Breast epithelium (tissue), 4 donors: ENCODE measurements at places on chromosomes 2 and 18. TPM values are rescaled to one million over a fixed set of nuclear protein-coding genes. Genes with fewer than 3 reads are reported as not detected.

DNA sequence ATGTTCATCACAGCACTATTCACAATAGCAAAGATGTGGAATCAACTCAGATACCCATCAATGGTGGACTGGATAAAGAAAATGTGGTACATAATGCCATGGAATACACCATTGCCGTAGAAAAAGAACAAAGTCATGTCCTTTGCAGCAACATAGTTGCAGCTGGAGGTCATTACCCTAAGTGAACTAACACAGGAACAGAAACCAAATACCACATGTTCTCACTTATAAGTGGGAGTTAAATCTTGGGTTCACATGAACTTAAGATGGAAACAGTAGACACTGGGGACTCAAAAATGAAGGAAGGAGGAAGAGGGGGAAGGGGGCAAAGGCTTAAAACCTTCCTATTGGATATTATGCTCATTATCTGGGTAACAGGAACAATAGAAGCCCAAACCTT, 228.1 kb upstream of the RAB6C start:
- no peak for DNase-seq

Gene ZNF396
- 4.3 TPM for total RNA-seq

Gene DUSP19
- 1.6 TPM for total RNA-seq

- no peak for DNase-seq
Observed at GRCh38 chr2:96471772-96472171, 33.4 kb downstream of the NEURL3 start.

Gene IL1R1
- total RNA-seq: 136 TPM

Gene UNC80
- total RNA-seq: under 0.01 TPM

DNA sequence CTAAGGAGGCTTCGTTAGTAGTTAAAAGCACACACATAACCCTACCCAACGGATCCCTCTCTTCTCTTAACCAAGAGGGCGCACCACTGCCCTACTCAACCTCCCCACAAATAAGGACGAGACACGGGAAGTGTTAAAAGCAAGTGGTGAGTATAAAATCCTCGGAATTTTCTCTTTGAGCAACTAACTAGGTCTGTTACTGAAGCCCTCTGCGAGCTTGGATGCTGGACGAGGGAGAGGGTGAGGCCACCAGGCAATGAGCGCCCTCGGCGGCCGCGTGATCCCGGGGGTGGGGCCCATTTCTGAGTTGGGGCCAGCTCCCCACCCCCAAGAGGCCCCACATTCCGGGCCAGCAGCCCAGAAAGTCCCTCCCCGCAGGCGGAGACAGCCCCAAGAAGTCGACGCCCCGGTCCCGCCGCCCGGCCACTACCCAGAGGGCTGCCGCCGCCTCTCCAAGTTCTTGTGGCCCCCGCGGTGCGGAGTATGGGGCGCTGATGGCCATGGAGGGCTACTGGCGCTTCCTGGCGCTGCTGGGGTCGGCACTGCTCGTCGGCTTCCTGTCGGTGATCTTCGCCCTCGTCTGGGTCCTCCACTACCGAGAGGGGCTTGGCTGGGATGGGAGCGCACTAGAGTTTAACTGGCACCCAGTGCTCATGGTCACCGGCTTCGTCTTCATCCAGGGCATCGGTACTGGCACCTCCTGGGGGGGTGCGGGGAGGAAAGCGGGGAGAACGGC, at the start of gene CYBRD1:
CYBRD1 (plus strand) TSS at position 423 of the 736 bp plus-strand sequence; CDS start at position 495, 72 bp downstream.
- DNase-seq: peak; percentile 83

GRCh38 chr2:152861349-152861942, 143.0 kb downstream of the ARL6IP6 start:
- no peak for DNase-seq

DNA sequence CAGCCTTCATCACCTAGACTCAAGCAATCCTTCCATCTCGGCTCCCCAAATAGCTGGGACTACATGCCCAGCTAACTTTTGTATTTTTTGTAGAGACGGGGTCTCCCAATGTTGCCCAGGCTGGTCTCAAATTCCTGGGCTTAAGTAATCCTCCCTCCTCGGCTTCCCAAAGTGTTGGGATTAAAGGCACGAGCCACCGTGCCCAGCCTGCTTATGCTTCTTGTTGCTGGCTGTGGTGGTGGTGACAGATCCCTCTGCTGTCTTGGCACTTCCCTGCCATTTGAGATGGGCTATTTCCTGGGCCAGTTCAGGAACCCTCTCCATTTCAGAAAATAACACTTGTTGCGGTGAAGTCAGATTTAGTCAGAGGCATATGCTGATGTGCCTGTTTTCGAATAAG, 28.8 kb downstream of the GATA6 start:
- no peak for DNase-seq

DNA sequence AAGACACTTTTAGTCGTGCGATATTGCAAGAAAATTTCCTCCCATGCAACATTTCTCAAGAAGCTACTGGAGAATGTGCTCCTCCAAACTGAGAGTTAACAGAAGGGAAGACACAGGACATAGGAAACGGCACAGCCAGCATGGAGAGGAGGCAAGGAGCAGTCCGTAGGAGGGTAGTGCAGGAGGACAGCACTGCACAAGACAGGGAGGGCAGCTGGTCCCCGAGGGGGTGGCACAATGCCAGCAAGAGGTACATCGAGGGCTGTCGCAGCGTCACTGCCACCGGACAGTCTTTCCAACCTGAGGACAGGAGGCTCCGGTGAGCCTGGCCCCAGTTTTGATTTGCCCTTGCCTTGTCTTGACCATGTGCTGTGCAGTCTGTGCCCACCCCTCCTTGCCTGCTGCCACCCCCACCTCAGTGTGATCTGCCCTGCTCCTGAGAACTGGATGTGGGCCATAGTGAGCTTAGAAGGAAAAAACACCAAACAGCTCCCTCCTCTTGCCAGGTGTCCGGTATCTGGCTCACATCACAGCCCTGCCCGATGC, 81.6 kb upstream of the LAPTM4A start:
- DNase-seq: no peak

DNA sequence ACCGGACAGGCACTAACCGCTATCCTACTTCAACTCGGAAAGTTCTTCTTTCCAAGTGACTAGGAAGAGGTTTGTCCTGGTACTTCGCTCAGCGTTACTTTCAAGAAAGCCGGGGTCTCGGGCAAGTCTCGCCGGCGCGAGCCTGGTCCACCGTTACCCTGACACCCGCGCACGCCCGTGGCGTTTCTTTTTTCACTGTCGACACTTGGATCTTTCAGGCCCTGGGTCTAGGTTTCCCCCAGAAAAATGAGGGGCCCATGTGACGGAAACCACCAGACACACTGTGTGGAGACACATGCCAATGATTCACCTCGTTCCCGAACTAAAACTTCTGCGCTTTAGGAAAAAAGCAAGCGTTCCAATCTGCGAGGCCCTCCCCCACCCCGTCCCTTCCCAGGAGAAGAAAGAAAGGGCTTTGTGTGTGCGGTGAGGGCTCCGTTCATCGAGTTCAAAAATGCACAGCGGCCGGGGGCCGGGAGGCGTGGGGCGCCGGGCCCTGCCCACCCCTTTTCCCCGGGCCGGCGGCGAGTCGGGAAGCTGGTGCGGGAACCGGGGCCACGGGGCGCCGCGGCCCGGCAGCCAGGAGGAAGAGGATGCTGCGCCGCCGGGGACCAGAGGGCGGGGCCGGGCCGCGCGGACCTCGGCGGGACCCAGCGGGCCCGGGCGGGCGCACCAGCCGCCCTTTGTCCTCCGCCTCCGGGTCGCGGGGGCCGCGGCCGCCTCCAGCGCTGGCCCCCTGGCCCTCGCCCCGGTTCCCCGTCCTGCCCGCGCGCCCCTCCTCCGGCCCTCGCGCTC, 2.6 kb downstream of the ZNF521 start:
- DNase-seq: peak; percentile 28

Gene ICOS
- total RNA-seq: 0.64 TPM

DNA sequence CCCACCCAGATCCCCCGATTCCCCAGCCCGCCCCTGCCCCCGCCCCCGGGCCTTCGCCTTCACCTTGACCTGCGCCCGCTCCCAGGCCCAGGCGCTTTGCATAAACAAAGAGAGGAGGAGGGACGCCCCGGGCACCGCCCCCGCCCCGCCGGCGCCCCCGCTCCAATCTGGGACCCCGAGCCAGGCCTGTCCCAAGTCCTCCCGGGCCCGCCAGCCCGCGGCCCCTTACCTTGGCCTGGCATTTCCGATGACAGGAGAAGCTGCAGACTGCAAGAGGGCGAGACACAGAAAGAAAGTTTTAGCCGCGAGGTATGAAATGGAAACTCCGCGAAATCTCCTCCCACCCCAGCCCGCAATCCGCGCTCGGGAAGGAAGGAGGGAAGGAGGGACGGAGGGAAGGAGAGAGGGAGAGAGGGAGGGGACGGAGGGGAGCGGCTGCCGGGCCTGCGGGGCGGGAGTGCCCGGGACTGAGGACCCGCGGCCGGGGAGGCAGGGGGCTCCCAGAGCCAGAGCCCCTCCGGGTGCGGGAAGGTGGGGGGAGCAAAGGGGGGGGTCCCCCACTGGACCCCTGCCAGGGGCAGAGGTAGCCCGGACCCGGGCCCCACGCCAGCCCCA, 24.2 kb downstream of the TNS1 start:
- no peak for DNase-seq

Gene CERKL
- total RNA-seq: 0.29 TPM

GRCh38 chr2:10283106-10284062, 19.3 kb upstream of the HPCAL1 start:
- DNase-seq: no peak

Gene ADCYAP1
- 1.2 TPM for total RNA-seq

Gene RHBDD1
- 20.0 TPM for total RNA-seq

- DNase-seq: no peak
Observed at GRCh38 chr2:240648650-240649275, 23.5 kb downstream of the GPR35 start.
